Umbilical cord (tissue), 2 donors: ENCODE measurements at places on chromosomes 1 and 21. TPM values are rescaled to one million over a fixed set of nuclear protein-coding genes. Genes with fewer than 3 reads are reported as not detected.
A peak's percentile ranks its signal among the peaks of the same experiment; 100 is the strongest.

DNA sequence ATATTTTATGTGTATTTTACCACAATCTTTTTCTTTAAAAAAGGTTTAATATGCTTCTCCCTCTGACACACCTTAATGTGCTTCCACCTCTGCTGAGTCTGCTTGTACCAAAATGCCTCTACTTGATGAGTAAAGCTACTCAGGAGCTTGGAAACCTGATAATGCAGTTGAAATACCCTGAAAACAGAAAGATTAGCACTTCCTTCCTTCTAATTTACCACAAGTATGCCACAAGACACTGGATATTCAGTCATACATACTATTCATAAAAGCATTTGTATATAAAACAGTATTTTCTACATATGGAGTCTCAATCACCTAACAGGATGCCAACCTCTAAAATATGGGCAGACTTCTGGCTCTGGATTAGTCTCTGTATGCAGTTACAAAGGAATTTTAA is 55.0 kb downstream of the SLC35D1 start:
- no peak for DNase-seq

The OLFML3 gene
- 370 TPM for total RNA-seq

DNA sequence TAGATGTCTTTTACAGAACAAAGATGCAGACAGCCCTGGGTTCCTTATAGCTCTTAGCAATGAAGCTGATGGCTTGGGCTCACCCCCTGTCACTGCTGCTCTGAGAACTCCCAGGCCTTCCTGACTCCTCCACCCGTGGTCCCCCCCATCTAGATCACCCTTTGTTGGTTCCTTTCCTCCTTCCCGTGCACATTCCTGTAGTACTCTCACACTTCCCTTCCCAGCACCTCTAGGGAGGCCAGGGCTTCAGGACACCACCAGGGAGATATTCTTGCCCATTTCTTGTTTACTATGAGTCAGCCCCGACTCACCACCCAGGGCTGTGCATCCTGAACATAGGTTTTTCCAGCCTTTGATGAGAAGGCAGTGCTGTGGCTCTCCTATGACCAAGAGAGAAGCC is 14.4 kb upstream of the NOS1AP start:
- no peak for DNase-seq

- no peak for DNase-seq
Observed at GRCh38 chr1:157985473-157985872, 8.0 kb upstream of the KIRREL1 start.

- peak; percentile 8 for DNase-seq
Observed at GRCh38 chr1:47508702-47509431, 71.0 kb downstream of the FOXD2 start.

DNA sequence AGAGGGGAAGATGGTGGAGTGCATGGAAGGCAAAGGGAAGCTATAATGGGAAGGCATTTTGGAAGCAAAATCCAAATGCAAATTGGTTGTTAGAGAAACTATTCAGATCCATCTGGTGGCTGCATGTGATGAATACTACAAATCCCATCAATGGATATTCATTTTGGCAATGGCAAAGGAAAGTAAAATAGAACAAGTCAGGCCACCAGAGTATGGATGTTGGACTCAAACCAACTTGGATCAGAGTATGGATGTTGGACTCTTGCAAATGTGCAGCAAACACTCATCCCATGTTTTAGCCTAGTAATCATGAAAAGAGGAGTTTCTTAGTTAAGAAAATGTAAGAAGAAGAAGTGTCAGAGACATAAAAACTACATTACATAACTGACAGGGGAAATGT is 289.6 kb upstream of the DAB1 start:
- DNase-seq, result no peak

DNA sequence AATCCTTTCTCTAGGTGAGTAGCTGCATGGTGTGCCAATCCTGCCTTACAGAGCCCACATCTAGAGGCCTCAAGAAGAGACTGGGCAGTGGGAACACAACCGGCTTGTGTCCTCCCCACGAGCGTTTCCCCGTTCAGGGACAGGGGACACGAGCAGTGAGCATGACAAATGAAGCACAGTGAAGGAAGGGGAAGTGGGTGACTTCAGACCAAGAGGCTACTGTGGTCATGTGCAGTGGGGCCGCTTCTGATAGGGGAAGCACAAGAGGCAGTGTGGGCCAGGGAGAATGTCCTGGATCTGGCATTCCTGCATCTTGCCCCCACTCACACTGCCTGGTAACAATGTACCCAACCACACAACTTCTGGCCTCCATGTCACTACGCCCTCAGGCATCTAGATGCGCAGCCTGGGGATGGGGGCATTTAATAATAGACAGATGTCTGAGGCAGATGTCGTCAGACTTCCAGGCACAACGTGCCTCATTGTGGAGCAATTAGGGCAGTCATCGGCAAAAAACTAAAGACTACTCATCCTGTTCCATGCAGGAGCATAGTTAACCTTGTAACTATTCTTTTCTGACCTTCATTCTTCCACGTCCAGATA is 155.6 kb upstream of the NBPF11 start:
- DNase-seq, result no peak

GRCh38 chr1:3465091-3465934 is 10.8 kb downstream of the ARHGEF16 start:
- no peak for DNase-seq

DNA sequence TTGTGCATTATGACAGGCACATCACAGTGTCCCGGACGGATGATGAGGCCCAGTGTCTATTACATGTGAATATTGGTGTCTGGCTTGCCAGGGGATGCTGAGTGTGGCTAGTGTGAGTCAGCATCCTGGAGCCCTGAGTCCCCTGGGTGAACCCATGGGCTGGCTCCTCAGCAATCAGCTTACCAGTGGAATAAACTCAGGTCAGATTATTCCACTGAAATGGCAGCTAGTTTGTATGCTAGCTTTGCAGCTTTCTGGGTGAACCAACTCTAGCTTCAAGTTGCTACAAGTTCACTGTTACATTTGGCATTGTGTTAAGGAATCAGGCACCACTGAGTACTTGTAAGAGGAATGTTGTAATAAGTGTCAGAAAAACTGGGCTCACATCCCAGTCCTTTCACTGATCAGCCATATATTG is 23.9 kb upstream of the RPTN start:
- no peak for DNase-seq

- no peak for DNase-seq
Observed at GRCh38 chr1:200496937-200497336, 87.1 kb upstream of the ZNF281 start.

- DNase-seq, result no peak
Observed at GRCh38 chr1:110982320-110982719, 18.6 kb upstream of the LRIF1 start.

The KCNE1 gene
- total RNA-seq, result 0.72 TPM

The CD101 gene
- 0.48 TPM for total RNA-seq

DNA sequence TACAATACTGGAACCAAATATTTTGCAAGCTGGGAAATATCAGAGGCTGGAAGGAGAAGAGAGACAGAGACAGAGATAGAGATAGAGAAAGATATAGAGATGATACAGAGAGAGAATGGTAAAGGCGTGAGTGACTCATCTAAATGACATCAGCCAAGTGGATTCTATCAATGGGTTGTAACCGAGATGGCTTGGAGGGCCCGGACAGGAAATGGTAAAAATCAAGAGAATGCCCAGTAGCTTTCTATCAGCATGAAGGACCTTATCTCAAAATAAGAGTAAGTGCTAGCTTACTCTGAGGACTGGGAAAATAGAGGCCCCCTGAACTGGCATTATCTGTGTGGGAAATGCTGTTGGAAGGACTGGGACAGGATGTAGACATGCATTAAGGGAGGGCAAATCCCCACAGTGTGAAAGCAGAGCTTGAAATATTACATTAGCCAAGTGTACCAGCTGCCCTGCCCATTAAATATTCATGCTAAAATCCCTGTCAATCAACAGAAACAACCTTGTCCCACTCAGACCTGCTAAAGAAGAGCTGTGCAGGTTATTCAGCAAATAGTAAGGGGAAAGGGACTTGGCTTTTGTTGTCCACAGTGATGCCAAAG is 76.6 kb upstream of the ZNF644 start:
- peak; percentile 15 for DNase-seq

GRCh38 chr1:65065524-65066418 is 82.2 kb upstream of the AK4 start:
- peak; percentile 13 for DNase-seq

GRCh38 chr1:175209493-175209921 is 16.9 kb upstream of the KIAA0040 start:
- DNase-seq, result no peak

The TNFRSF4 gene
- total RNA-seq, result not detected

The RGS8 gene
- total RNA-seq, result 5.3 TPM

GRCh38 chr1:118987468-118988185 is 516 bp downstream of the TBX15 start:
- no peak for DNase-seq

The RHEX gene
- total RNA-seq, result 4.1 TPM

The FAM78B gene
- total RNA-seq, result 13.5 TPM

DNA sequence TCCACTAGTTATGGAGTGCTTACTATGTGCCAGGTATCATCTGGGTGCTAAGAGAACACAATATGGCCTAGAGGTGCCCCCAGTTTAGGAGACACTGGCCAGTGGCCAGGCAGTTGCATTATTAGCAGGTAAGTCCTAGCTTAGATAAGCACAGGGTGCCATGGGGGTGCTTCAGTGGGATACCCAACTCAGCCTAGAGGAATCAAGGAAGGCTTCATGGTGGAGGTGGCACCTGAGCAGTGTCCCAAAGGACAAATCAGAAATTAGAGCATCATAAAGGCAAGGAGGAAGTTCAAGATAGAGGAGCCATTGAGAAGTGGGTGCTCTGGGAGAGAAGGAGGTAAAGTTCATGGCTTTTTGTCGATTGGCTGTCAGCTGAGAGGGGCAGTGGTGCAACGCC is 31.9 kb upstream of the PKP1 start:
- no peak for DNase-seq

DNA sequence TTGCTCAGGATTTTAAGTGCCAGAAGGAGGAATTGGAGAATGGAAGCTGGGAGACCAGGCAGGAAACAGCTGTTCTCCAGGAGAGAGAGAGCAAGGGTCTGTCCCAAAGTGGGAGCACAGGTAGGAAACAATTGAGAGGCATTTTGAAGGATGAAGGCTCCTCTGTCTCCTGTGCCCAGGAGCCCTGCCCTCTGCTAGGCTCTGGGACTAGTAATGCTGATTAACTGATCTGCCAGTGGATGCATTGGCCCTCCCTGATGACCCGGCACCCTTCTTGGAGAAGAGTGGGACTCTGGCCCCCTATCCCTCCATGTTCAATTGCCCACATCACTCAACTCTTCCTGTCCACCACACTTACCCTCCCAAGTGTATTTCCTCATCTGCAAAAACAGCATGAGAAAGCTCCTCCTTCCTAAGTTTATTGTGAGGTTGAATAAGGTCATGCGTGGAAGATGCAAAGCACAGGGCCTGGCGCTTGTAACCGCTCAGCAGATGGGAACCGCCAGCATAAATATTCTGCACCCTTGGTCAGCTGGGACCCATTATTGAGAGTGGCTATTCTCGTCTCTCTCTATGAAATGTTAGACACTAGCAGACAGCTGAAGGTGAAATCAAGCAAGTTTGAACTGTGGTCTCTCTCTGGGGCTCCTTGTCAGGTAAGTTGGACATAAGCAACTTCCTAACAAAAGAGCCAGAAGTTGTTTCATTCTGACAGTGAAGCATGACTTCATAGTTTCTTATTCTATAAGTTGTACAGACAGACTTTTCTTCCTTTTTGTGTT is 63.0 kb upstream of the ANGPTL1 start:
- DNase-seq, result no peak

DNA sequence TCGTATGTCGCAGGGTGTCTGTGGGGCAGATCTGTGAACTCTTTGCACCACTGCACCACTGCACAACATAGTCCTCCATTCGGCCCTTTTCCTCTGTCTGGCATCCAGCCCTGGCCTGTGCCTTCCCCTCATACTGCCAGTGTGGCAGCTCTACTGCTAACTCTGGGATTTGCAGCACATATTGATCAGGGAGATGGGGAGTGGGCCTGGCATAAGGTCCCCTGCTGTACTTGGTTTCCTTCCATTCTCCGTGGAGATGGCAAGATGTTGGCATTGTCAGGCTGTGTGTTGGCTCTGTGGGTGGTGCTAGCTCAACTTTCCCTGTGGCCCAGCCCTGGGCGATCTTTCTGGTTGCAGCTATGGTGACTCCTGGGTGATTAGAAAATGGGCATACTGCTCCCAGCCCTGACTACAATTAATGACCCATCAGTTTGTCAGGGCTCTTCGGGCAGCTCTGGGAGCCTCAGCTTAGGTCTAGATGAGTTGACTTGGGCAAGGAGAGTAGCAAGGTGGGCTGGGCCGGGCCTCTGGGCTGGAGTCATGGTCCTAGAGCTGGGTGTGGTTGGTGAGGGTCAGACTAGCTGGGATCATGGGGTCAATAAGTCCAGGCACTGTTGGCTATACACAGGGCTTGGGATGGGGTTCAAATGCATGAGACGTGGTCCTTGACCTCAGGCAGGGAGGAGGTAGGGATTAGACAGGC is 11.4 kb downstream of the PTPRU start:
- no peak for DNase-seq
